Forelimb muscle (tissue), 1 donor: ENCODE measurements at places on chromosomes 16 and 17. TPM values are rescaled to one million over a fixed set of nuclear protein-coding genes. Genes with fewer than 3 reads are reported as not detected.

PPP1R1B gene
- polyA plus RNA-seq: 1.0 TPM

NPIPA5 gene
- 18.6 TPM for polyA plus RNA-seq

TP53TG3C gene
- not detected for polyA plus RNA-seq

MYH1 gene
- polyA plus RNA-seq: 12.1 TPM

CKLF gene
- polyA plus RNA-seq: 26.0 TPM

RAMP2 gene
- polyA plus RNA-seq: 64.1 TPM

KRT24 gene
- polyA plus RNA-seq: not detected

GP2 gene
- not detected for polyA plus RNA-seq

KRTAP2-1 gene
- polyA plus RNA-seq: not detected

KRTAP9-4 gene
- not detected for polyA plus RNA-seq

CDR2L gene
- 6.8 TPM for polyA plus RNA-seq

SCPEP1 gene
- polyA plus RNA-seq: 15.9 TPM

PTGES3L gene
- 88.8 TPM for polyA plus RNA-seq

CCDC200 gene
- polyA plus RNA-seq: 10.0 TPM

PRR29 gene
- polyA plus RNA-seq: 2.3 TPM

EXOC3L1 gene
- polyA plus RNA-seq: 12.9 TPM

SLC4A1 gene
- polyA plus RNA-seq: 11.3 TPM

GDPD1 gene
- 2.0 TPM for polyA plus RNA-seq

PLA2G10 gene
- polyA plus RNA-seq: 0.47 TPM

C17orf100 gene
- polyA plus RNA-seq: 3.0 TPM

CPNE7 gene
- polyA plus RNA-seq: 0.43 TPM

PYDC1 gene
- polyA plus RNA-seq: 2.1 TPM

RGS11 gene
- polyA plus RNA-seq: 3.6 TPM

SLFN12 gene
- polyA plus RNA-seq: 6.7 TPM

HBZ gene
- polyA plus RNA-seq: 4.9 TPM

SYNGR3 gene
- 1.4 TPM for polyA plus RNA-seq

TEX2 gene
- 22.2 TPM for polyA plus RNA-seq

CNGB1 gene
- 0.03 TPM for polyA plus RNA-seq
